ENCODE measurements at places on chromosomes 5 and 9.

GRCh38 chr5:69206528-69207190, 17.3 kb downstream of the CENPH start:
- H3K27ac ChIP-seq, result no peak overlapping the region
- no peak overlapping the region for H3K4me3 ChIP-seq
- no peak for DNase-seq
- H3K27me3 ChIP-seq, result no peaks in the 10 kb centered on the region
- H3K4me1 ChIP-seq, result no peaks in the 10 kb centered on the region
- H3K36me3 ChIP-seq, result 0 out of 2 replicates have a peak, but pooled peaks cover 3% of the 10 kb centered on the region

- no peaks in the 10 kb centered on the region for H3K27me3 ChIP-seq
- no peaks in the 10 kb centered on the region for H3K36me3 ChIP-seq
- H3K4me3 ChIP-seq, result no peak overlapping the region
- H3K4me1 ChIP-seq, result no peaks in the 10 kb centered on the region
Measured at GRCh38 chr9:115672477-115673316, 480.9 kb upstream of the PAPPA start.

DNA sequence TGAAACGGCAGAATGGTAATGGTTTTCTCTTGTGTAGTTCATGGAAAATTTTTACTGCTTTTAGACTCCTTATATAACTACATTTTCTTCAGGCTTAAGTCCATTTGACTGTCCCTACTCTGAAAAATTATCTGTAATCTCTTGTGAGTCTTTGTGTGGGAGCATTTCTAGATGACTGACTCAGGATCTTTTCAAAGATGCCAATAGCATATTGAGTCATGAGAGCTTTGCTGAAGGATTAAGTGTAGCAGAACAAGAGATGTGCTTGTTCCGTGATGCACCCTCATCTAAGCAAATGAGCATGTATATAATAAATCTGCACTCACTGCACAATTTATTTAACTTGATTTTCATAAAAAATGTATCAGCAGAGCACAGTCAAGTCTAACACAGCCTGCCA, 298.7 kb upstream of the CDH6 start:
- H3K36me3 ChIP-seq, result no peaks in the 10 kb centered on the region
- no peak overlapping the region for H3K27ac ChIP-seq
- no peaks in the 10 kb centered on the region for H3K27me3 ChIP-seq

GRCh38 chr9:108652851-108653250, 202.9 kb downstream of the ACTL7B start:
- no peak overlapping the region for H3K27ac ChIP-seq
- H3K27me3 ChIP-seq, result no peaks in the 10 kb centered on the region
- H3K4me1 ChIP-seq, result no peaks in the 10 kb centered on the region
- no peak overlapping the region for H3K4me3 ChIP-seq

DNA sequence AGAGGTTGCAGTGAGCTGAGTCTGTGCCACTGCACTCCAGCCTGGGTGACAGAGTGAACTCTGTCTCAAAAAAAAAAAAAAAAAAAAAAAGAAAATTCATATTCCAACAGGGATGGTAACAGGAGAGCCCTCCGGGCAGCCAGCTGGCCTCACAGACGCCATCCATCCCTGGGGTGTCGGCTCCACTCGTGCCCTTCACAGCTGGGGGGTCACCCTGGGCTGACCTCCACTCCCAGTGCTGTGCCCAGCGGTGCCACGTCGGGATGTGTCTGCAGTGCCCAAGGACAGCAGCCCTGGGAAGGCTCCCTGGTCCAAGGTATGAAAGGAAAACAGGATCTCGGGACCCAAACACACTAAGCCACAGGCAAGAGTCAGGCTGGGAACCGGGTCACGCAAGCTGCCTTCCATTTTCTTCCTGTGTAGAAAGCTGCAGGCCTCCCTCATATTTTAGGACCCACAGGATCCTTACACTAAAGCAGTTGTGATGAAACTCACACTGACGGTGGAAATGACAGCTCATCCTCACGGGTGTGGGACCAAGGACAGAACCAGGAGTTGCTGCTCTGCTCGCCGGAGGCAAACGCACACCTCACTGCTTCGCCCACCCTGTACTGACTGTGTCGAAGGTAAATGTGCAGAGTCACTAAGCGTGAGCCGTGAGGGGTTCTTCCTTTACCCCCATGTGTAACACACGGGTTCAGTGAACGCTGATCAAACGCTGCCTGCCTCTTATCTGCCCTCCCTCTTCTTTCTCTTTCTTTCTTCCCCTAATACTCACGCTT, 5.3 kb downstream of the SLC12A7 start:
- no peaks in the 10 kb centered on the region for H3K36me3 ChIP-seq
- H3K4me3 ChIP-seq, result no peak overlapping the region
- H3K27me3 ChIP-seq, result no peaks in the 10 kb centered on the region
- DNase-seq, result no peak

DNA sequence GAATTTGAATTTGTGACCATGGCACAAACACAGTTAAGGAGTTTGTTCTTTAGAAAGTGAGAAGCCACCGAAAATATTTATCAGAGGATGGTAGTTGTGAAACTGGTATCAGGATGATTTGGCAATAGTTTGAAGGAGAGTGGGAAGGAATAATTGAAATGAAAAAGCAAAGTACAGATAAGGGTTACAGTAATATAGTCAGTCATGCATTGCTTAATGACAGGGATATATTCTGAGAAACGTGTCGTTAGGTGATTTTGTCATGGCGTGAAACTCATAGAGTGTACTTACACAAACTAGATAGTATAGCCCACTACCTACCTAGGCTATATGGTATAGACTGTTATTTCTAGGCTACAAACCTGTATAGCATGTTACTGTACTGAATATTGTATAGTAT, 84.2 kb downstream of the GPBP1 start:
- H3K27me3 ChIP-seq, result no peaks in the 10 kb centered on the region
- peaks cover under 1% of the 10 kb centered on the region for H3K36me3 ChIP-seq
- H3K4me3 ChIP-seq, result no peak overlapping the region
- H3K27ac ChIP-seq, result no peak overlapping the region
- DNase-seq, result no peak
- H3K4me1 ChIP-seq, result no peaks in the 10 kb centered on the region

GRCh38 chr5:154758977-154759376, 3.8 kb downstream of the LARP1 start:
- peak overlapping the region; percentile 70 for H3K4me3 ChIP-seq
- peaks cover 2% of the 10 kb centered on the region for H3K36me3 ChIP-seq

DNA sequence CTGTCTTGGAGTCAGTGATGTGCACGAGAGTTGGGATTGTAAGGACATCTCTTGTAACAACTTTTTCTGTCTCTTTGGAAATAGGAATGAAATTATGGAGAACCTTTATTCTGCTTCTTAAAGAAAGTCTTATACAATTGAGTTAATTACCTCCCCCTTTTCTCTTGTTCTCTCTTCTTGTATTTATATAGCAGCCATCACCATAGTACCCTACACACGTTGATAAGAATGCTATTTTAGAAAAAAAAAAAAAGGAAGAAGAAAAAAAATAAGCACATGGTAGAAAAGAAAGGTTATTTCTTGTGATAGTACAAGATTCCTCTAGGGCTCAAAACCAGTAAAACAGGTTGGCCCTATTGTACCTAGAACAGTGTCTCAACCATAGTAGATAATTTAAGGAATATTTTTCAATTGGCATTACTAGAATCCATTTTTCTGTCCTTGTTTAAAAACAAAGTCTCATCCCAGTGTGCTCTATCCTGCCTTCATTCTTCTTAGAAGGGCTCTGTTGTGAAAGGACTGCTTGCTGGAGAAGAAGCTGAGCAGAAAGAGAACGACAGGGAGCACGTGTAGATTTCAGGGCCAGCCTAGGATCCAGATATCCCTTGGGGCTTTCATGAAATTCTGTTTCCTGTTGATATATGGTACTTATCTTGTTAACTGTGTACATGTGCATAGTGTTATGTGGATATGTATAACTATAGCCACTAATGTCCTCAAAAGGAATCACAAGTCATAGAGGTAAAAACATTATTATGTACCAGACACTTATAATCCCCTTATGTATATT, 392.3 kb upstream of the MEF2C start:
- no peaks in the 10 kb centered on the region for H3K27me3 ChIP-seq
- peaks cover 35% of the 10 kb centered on the region for H3K4me1 ChIP-seq
- no peak overlapping the region for H3K4me3 ChIP-seq

DNA sequence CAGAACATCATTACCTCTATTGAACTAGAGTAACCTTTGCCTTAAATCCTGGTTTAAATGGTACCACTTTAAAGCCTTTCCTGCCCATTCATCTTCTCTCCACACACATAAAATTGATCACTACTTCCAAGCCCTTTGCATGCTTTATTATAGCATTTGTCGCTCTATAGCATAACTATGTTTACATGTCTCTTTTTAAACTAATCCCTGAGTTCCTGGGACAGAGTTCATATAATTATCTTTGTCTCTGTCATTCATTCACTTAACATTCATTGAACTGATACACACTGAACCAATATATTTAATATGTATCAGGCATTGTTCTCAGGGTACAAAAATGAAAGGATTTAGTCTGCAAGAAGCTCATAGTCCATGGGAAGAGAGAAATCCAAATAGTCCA, 37.3 kb downstream of the RECK start:
- H3K36me3 ChIP-seq, result no peaks in the 10 kb centered on the region
- no peaks in the 10 kb centered on the region for H3K4me1 ChIP-seq
- H3K4me3 ChIP-seq, result no peak overlapping the region
- DNase-seq, result no peak

GRCh38 chr5:118653872-118654271, 334.5 kb downstream of the DTWD2 start:
- no peaks in the 10 kb centered on the region for H3K36me3 ChIP-seq
- H3K27me3 ChIP-seq, result no peaks in the 10 kb centered on the region

DNA sequence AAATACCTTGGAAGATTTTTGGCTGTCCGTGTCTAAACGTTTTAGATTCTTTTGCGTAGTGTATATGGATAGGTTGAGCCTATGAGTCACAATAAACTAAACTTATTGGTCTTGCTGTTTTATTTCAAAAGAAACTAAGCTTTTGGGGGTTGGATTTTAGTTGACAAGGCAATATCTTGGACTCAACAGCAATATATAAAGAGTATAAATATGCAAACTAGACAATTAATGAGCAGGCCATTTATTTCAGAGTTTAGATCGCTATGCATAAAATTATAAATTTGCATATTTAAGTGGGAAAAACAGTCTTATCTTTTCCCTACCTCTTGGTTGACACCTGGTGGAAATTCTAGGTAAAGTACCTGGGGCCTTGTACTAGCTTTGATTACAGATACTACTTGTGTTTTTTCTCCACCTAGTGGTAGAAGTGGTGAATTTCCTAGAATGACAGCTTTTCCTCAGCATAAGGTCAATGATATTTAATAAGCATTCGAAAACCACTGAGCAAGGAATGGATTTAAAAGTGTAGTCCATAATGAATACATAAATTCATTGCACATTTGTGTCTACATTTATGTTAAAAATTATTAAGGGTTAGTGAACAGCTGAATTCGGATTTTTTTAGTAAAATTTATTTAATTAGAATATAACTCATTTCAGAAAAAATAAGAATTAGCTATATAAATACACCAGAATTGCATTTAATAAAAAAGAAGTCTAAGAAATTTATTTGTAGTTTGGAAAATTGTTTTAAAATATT, 1.7 kb upstream of the ARRDC3 start:
- peak overlapping the region; percentile 100 for H3K27ac ChIP-seq
- H3K36me3 ChIP-seq, result no peaks in the 10 kb centered on the region
- peaks cover 8% of the 10 kb centered on the region for H3K4me1 ChIP-seq
- H3K27me3 ChIP-seq, result no peaks in the 10 kb centered on the region

DNA sequence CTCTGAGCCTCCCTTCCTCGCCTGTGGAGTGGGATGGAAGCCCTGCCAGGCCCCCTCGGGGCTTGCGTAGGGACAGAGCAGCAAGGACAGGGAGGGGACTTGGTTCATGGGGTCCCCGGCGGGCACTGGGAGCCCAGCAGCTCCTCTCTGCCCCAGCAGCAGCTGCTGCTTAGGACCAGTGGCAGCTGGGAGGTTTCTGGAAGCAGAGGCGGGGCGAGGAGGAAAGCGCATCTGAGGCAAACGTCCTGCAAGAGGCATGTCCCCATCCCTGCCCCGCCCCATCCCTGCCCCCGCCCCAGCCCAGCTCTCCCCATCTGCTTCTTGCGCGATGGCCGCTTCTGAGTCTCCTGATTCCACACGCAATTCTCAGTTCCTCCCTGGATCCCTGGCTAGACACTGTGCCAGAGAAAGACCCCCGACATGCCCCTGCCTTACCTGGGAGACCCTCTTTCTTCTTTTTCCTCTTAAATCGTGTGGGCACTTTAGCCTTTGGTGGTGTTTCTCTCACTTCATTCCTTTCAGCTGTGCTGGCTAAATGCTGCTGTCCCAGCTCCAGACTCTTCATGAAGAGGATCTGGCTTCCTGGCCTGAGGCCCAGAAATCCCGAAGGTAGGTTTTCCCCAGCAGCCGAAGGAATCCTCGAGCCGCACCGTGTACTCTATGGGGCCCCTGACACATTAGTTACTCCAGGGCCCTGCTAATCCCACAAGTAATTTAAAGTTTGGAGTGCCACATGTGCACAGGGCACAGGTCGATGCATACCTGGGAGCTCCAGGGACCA, 4.4 kb upstream of the OR2S2 start:
- no peaks in the 10 kb centered on the region for H3K4me1 ChIP-seq
- no peak overlapping the region for H3K27ac ChIP-seq
- no peak for DNase-seq
- H3K27me3 ChIP-seq, result no peaks in the 10 kb centered on the region
- no peak overlapping the region for H3K4me3 ChIP-seq

GRCh38 chr9:90802386-90802985, 867 bp downstream of the SYK start:
- peak overlapping the region; percentile 81 for H3K4me3 ChIP-seq
- H3K36me3 ChIP-seq, result no peaks in the 10 kb centered on the region
- H3K4me1 ChIP-seq, result peaks cover 33% of the 10 kb centered on the region
- DNase-seq, result no peak

GRCh38 chr9:106092083-106092482, 397.7 kb downstream of the TMEM38B start:
- DNase-seq, result no peak
- H3K36me3 ChIP-seq, result no peaks in the 10 kb centered on the region
- H3K4me1 ChIP-seq, result no peaks in the 10 kb centered on the region
- H3K27ac ChIP-seq, result no peak overlapping the region
- no peaks in the 10 kb centered on the region for H3K27me3 ChIP-seq

DNA sequence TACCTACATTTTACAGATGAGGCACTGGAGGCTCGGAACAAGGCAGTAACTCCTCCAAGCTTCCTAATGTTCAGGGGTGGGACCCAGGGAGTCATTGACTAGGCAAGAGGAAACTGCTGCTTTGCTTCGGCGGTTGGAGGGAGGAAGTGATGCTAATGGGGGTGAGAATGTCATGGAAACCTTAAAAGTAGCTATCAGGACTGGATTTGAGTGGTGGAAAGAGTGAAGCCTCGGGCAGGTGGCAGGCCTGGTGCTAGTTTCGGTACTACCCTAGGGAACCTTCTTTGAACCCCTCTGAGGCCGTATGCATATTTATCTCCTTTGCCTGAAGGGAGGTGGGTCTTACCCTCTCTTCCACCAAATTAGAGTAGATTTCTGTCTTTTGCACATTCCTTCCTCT, 1.6 kb downstream of the BSPRY start:
- peaks cover 19% of the 10 kb centered on the region for H3K4me1 ChIP-seq
- H3K27ac ChIP-seq, result peak overlapping the region; percentile 7
- H3K36me3 ChIP-seq, result no peaks in the 10 kb centered on the region
- H3K4me3 ChIP-seq, result 0 out of 2 replicates have a peak overlapping the region, but pooled peaks have one; percentile 66

DNA sequence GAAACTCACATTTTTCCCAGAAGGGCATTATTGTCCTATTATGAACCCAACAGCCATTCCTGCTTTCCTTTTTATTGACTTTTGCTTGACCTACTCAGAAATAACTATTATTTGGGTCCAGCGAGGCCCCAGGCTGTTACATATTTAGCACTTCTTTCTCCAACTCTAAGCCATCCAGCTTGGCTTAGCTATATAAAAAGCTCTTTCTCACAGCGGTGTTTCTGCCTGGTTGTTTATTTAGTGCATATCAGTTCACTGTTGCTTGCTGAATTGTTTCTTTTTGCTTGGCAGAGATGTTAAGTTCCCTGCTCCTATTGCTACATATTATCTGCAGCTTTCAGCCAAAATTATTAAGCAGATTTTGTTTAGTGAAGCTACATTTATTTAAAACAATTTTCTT, 1156.8 kb upstream of the SEMA6A start:
- H3K4me1 ChIP-seq, result no peaks in the 10 kb centered on the region
- H3K27ac ChIP-seq, result no peak overlapping the region
- H3K27me3 ChIP-seq, result no peaks in the 10 kb centered on the region
- no peak for DNase-seq

Data from GM12878 (cell line).